ENCODE measurements at places on chromosomes 2 and 18.

GRCh38 chr2:51013079-51013932 is 18.6 kb downstream of the NRXN1 start:
- DNase-seq: peak; percentile 21

- no peak for DNase-seq
Measured at GRCh38 chr2:15931319-15931890, 8.9 kb upstream of the MYCN start.

- DNase-seq: no peak
Measured at GRCh38 chr2:197784956-197785941, at the start of gene BOLL. Gene BOLL, minus strand, starts transcription at chr2:197785319. Its CDS starts 3,469 bp downstream, at chr2:197781850.

GRCh38 chr2:120424274-120424796 is 78.4 kb downstream of the INHBB start:
- DNase-seq: no peak

DNA sequence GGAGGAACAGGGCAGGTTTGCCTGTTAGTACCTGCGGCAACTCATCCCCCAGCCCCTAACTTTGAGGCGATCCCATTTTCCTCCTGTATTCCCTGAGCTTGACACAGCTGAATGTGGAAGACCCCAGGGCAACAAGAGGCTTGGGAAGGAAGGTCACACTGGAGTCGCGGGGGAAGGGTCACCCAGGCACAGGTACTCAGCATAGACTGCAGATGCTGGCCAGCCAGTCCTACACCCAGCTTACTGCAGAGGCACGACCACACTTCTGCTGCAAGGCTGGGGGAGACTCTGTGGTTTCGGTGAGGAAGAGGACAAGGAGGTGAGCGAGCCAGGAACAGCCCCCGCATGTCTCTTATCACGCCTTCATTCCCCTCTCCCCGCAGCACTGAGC is 91.5 kb downstream of the MALT1 start:
- DNase-seq: no peak

- no peak for DNase-seq
Measured at GRCh38 chr2:203989521-203989920, 53.0 kb downstream of the ICOS start.

- peak; percentile 97 for DNase-seq
Measured at GRCh38 chr18:38940863-38941531, 1375.4 kb upstream of the CELF4 start.
